ENCODE measurements at places on chromosomes 4 and X. TPM values are rescaled to one million over a fixed set of nuclear protein-coding genes. Genes with fewer than 3 reads are reported as not detected.
A peak's percentile ranks its signal among the peaks of the same experiment; 100 is the strongest.

The SATL1 gene
- not detected for total RNA-seq

The TEX13A gene
- not detected for total RNA-seq

The NOA1 gene
- total RNA-seq = 1.2 TPM

The ZCCHC18 gene
- 2.8 TPM for total RNA-seq

The DGKK gene
- total RNA-seq = not detected

The DCLK2 gene
- 1.9 TPM for total RNA-seq

The SSX4 gene
- not detected for total RNA-seq

- no peaks in the 10 kb centered on the region for H3K4me1 ChIP-seq
- no peak for DNase-seq
- no peak overlapping the region for H3K4me3 ChIP-seq
- H3K27ac ChIP-seq = no peak overlapping the region
- H3K36me3 ChIP-seq = no peaks in the 10 kb centered on the region
Observed at GRCh38 chr4:158282252-158282651, 72.0 kb downstream of the TMEM144 start.

DNA sequence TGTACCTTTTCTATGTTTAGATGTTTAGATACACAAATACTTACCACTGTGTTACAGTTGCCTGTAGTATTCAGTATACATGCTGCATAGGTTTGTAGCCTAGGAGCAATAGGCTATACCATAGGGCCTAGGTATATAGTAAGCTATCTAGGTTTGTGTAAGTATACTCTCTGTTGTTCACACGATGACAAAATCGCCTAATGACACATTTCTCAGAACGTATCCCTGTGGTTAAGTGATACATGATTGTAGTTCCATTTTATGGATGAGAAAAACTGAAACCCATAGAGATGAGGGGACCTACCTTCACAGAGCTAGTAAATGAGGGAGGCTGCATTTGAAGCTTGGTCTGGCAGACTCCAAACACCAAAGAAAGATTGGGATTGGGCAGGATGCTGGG, 79.4 kb upstream of the EFNB1 start:
- H3K4me3 ChIP-seq = no peak overlapping the region
- no peaks in the 10 kb centered on the region for H3K36me3 ChIP-seq
- peaks cover 6% of the 10 kb centered on the region for H3K27me3 ChIP-seq
- no peak overlapping the region for H3K27ac ChIP-seq

DNA sequence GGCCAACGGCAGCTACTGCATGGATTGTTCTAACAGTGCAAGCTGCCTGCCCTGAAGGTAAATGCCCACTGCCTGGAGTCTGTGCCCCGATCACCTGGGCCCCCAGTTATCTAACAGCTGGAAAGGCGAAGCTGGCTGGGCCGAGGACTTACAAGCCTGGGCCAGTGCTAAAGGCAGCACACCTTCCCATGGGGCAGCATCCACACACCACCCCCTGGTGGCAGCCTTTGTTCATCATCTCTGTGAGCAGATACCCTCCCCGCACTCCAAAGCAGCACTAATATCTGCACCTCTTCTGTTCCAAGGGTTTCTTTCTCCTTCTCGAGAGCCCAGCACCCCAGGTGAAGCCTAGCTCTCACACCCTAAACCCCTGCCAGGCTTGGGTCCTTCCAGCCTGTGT, 7.6 kb downstream of the SLC2A9 start:
- H3K4me1 ChIP-seq = peaks cover 8% of the 10 kb centered on the region
- H3K27ac ChIP-seq = no peak overlapping the region
- no peaks in the 10 kb centered on the region for H3K36me3 ChIP-seq
- no peaks in the 10 kb centered on the region for H3K27me3 ChIP-seq
- no peak overlapping the region for H3K4me3 ChIP-seq

DNA sequence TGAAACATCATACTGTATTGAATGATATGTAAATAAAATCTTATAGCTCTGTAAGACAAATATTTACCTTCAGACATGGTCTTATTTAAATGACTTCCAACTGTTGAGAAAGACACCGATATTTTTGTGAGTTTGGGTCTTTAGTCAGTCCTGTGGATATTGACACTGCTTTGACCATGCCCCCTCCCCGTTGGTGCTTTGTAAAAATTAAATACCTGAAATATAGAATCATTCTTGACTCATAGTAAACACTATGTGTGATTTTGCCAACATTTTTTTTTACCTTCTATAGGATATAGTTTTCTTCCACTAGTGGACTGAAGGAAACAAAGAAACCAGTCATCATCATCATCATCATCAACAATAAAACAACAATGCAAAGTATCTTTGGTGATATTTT, 114.3 kb upstream of the HS3ST1 start:
- no peaks in the 10 kb centered on the region for H3K36me3 ChIP-seq
- no peak overlapping the region for H3K4me3 ChIP-seq
- DNase-seq = no peak
- no peak overlapping the region for H3K27ac ChIP-seq
- H3K4me1 ChIP-seq = no peaks in the 10 kb centered on the region

- no peak overlapping the region for H3K27ac ChIP-seq
- H3K36me3 ChIP-seq = no peaks in the 10 kb centered on the region
- H3K4me3 ChIP-seq = no peak overlapping the region
- no peaks in the 10 kb centered on the region for H3K4me1 ChIP-seq
- peak; percentile 19 for DNase-seq
Observed at GRCh38 chr4:17552427-17552826, 24.6 kb upstream of the LAP3 start.

DNA sequence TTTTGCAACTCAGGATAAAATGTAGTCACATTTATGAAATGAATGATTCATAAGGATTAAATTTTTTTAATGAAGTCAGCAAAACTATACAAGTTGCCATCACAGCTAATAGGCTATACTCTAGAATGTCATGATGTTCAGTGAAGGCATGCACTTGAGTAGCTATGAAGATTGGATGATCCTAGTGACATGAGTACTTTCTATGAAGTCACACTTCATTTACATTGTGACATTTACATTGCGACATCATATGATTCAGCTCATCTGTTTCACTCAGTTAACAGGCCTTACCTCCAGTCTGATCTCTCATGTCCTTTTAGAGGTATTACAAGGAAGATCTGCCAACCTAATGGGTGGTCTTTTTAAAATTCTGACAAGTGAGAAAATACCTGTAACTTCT, 82.7 kb upstream of the FGF13 start:
- H3K4me3 ChIP-seq = no peak overlapping the region
- no peaks in the 10 kb centered on the region for H3K4me1 ChIP-seq
- H3K27me3 ChIP-seq = no peaks in the 10 kb centered on the region
- no peak for DNase-seq

DNA sequence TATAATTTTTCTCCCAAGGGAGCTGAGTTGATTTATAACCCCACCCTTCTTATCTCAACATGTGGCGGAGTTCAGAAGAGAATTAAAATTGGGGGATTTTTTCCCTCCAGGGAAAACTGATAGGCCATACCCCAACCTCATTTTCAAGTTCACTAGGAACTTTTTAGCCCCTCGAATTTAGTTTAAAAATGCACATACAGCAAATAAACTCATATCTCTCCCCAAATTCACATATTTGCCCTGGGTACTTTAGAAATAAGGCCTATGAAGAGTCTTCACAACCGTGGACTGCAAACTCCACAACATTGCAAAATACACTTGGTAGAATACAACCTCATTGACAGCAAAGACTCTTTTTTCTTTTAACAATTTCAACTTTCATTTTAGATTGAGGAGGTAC, 206.7 kb upstream of the LEF1 start:
- no peak overlapping the region for H3K4me3 ChIP-seq
- H3K27me3 ChIP-seq = peaks cover 22% of the 10 kb centered on the region
- H3K27ac ChIP-seq = no peak overlapping the region
- no peaks in the 10 kb centered on the region for H3K4me1 ChIP-seq
- no peak for DNase-seq

- no peaks in the 10 kb centered on the region for H3K4me1 ChIP-seq
- H3K4me3 ChIP-seq = no peak overlapping the region
- no peaks in the 10 kb centered on the region for H3K36me3 ChIP-seq
- no peak for DNase-seq
Observed at GRCh38 chr4:31538877-31539276, 818.7 kb downstream of the PCDH7 start.

GRCh38 chr4:67746797-67747495, 7.2 kb downstream of the GNRHR start:
- H3K4me3 ChIP-seq = no peak overlapping the region
- no peak for DNase-seq
- H3K27ac ChIP-seq = no peak overlapping the region
- no peaks in the 10 kb centered on the region for H3K36me3 ChIP-seq
- no peaks in the 10 kb centered on the region for H3K27me3 ChIP-seq

GRCh38 chrX:40101430-40101802, 3.7 kb upstream of the BCOR start:
- H3K4me1 ChIP-seq = peaks cover 37% of the 10 kb centered on the region
- peaks cover 81% of the 10 kb centered on the region for H3K27me3 ChIP-seq
- DNase-seq = no peak
- no peak overlapping the region for H3K4me3 ChIP-seq
- H3K36me3 ChIP-seq = no peaks in the 10 kb centered on the region

DNA sequence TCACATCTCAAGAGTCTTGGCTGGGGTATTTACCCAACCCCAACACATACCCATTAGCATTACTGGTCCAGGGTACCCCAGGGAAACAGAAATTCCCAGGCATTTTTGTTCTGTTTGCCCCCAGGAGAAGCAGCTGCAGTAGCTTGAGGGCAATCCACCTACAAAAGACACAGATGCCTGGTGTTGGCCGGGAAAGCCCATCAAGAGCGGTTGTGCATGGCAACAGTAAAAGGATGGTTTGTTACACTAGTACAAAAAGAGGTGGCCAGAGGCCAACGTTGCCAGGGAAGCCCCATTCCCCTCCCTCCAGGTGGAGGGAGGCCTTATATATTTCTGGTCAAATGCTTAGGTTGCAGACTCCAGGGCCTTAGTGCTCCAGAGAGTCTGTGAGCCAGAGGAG, 637.8 kb downstream of the BCOR start:
- H3K36me3 ChIP-seq = no peaks in the 10 kb centered on the region
- H3K27me3 ChIP-seq = no peaks in the 10 kb centered on the region
- H3K4me3 ChIP-seq = no peak overlapping the region
- no peak for DNase-seq
- H3K4me1 ChIP-seq = no peaks in the 10 kb centered on the region

DNA sequence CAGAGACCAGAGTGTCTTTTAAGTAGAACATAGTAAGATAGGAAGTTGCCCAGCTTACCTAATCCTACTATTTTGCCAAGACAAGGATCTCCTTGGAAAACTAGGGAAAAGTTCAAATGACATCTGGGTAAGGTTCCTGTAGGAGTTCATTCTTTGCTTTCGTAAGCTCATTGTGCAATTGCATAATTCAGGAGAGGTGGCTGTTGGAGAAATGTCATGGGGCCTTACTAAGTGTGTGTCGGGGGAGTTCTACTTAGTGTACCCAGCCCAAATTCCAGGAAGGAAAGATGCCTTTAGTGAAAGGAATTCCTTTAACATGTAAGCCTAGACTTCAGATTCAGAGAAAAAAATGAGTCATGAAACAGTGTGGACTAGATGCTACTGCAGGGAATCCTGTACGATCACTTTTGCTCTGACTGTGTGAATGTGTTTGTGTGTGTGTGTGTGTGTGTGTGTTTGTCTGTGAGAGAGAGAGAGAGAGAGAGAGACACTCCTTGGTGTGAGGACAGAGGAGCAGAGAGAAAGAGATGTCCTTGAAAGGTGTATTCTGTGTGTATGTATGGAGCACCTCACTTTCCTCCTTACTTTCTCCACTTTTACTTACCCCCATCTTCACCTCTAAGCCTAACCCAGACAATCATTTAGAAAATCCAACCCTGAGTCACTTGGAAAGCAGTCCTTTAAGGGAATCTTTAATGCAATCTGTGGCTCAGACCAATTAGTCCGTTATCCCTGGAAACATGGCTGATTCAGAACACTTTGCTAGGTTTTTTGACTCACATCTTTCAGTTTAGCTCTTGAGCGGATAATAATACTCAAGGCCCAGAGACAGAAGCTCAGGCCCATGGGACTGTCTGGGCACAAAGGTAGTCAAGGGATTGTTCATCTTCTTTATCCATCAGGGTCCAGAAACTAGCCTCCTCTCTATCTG, 114.5 kb upstream of the ACSL4 start:
- H3K4me1 ChIP-seq = no peaks in the 10 kb centered on the region
- H3K27me3 ChIP-seq = no peaks in the 10 kb centered on the region
- no peak for DNase-seq
- no peak overlapping the region for H3K27ac ChIP-seq
- H3K36me3 ChIP-seq = no peaks in the 10 kb centered on the region
- H3K4me3 ChIP-seq = no peak overlapping the region

GRCh38 chrX:69531031-69531755, 27.1 kb downstream of the NALF2 start:
- no peak overlapping the region for H3K27ac ChIP-seq
- no peaks in the 10 kb centered on the region for H3K36me3 ChIP-seq
- no peaks in the 10 kb centered on the region for H3K27me3 ChIP-seq
- H3K4me1 ChIP-seq = no peaks in the 10 kb centered on the region
